Effector CD8-positive, alpha-beta T cell (primary cell): ENCODE measurements at places on chromosomes 2 and 18.

DNA sequence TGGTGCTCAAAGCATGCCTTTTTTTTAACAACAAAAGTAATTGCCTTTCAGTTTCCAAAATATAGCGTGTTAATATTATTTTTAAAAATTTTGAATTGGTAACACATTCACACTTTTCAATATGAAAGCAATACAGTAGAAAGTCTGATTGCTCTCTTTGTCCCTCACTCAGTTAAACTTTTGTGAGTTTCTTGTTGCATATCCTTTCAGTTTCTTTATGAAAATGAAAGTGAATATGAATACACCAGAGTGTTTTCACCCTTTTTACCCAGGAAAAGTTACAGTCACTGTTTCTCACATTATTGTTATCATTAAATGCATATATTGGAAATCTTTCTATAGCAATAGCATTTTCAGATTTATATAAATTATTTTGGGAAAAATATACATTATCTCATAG is 377.4 kb upstream of the CRIM1 start:
- no peak for DNase-seq

DNA sequence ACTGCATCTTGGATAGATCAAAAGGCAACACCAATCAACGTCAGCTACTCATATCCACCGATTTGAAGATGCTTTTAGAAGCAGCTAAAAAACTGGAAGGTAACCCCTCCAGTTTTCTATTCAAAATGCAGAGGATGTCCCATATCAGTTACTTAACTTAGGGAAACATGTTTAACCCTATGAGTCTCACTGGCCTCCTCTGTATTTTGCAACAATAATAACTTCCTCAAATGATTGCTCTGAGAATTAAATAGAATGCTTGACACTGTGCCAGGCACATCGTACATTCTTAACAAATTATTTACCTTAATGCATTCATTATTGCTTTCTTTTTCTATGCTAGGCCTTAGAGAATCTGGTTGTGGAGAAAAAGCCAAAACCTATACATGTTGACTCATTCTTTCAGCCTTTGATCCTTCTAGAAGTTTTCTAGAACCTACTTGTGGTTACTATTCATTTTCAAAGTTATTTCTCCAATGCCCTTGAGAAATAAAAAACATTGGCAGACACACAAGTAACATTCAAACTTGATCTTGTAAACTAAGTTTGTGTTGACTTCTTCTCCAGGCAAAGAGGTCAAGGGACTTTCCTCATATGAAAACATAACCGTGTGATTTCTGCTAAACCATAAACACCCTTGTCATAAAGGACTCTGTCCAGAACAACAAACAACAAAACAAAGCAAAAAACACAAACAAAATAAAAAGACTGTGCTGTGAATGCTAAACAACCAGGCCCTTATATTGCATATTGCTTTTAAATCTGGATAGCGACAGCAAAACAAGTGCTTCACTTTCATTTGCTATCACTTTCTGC is 4.6 kb downstream of the DOCK10 start:
- DNase-seq = no peak

DNA sequence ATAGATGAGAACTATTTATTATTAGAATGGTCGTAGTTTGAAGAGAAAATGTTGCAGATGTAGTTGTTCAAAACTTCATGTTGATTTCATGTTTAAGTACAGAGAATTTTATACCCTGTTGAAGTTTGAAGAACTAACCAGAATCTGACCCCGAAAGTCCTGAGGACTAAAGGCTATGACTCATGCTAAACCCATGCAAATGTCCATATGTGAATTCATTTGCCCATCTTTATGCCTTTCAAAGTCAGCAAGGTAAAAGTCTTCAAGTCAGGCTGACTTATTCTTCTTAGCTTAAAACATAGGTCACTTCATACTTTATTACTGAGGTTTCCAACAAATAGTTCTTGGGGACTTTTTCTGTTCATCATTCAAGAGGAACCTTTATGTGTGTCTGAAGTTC is 185.5 kb downstream of the CCDC85A start:
- no peak for DNase-seq

DNA sequence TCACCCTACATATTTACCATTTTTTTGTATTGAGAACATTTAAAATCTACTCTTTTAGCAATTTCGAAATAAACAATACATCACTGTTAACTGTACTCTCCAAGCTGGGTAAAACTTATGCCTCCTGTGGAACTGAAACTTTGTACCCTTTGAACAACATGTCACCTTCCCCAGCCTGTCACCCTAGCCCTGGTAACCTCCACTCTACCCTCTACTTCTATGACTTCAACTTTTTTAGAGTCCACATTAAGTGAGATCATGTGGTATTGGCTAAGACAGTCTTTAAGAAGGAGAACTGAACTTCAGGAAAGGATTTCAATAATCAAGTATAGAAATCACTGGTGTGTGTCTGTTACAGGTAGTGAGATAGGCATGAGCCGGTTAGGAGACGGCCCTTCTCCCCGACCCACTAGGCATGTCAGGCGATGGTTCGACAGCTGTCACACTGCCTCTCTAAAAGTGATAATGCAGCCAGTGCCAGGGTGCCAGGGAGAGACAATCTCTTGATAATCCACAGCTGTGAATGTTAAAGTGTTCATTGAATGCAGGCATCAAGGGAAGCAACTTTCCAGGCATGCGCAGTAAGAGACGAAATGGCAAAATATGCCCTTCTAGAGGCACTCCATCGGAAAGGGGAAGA is 74.6 kb upstream of the RNF152 start:
- no peak for DNase-seq

DNA sequence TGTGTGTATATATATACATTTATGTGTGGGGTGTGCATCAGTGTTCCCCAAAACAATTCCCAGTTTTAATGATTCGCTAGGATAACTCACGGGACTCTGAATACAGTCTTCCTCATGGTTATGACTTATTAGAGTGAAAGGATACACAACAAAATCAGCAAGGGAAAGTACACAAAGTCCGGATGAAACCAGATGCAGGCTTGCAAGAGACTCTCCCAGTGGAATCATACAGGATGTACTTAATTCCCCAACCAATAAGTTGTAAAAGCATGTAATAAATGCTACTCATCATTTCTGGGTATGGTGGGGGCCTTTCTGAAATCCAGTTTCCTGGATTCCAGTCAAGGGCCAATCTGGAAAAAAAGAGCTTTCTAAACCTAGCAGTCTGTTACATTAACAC is 654.1 kb upstream of the SYT4 start:
- no peak for DNase-seq

- no peak for DNase-seq
Observed at GRCh38 chr2:217935901-217936684, 66.7 kb downstream of the TNS1 start.

GRCh38 chr2:172783165-172783898 is 47.7 kb downstream of the RAPGEF4 start:
- DNase-seq = no peak

DNA sequence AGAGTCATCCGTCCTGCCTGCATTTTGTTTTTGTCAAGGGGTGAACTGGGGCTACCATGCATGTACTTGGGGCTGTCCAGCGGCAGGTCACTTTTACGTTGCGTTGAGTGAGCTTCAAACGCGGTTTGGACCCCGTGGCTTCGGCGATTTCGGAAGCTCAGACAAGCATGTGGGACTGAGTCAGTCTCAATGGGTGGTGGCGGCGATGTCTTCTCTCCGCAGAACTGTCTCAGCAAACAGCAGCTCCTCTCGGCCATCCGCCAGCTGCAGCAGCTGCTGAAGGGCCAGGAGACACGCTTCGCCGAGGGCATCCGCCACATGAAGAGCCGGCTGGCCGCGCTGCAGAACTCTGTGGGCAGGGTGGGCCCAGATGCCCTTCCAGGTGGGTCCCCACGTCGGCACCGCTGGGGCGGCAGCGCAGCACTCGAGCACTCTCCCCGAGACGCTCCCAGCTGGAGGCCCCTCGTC is 21.3 kb downstream of the FBLN7 start:
- DNase-seq = no peak

DNA sequence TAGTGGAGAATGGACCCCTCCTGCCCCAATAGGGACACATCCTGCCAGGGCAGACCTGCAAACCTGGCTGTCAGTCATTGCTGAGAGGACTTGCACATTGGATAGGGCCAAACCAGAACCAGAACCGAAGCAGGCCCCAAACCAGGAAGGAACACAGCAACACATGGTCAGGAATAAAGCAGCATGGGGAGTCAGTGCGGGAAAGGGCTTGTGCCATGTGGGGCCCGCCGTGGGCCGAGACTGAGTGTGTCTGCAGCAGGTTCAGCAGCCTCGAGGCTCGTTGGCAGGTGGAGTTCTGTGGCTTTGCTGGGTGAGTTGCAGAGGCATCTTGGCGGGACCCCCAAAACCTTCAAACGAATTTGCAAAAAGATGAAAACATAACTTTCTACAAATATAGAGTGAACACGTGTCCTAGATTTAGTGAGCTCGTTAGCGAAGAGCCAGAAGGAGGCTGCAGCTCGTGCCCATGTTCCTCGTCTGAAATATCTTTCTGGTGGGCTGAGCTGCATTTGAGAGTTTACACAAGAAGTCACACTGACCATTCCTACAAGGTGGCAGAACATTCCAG is 44.9 kb upstream of the LDLRAD4 start:
- no peak for DNase-seq

- no peak for DNase-seq
Observed at GRCh38 chr18:45335282-45336043, 279.8 kb upstream of the SLC14A2 start.

GRCh38 chr2:96083064-96083939 is 33.1 kb downstream of the ADRA2B start:
- no peak for DNase-seq

GRCh38 chr2:32357318-32358110 is 691 bp downstream of the BIRC6 start:
- no peak for DNase-seq

GRCh38 chr2:219441451-219442255 is 7.0 kb downstream of the SPEG start:
- DNase-seq = peak; percentile 55

DNA sequence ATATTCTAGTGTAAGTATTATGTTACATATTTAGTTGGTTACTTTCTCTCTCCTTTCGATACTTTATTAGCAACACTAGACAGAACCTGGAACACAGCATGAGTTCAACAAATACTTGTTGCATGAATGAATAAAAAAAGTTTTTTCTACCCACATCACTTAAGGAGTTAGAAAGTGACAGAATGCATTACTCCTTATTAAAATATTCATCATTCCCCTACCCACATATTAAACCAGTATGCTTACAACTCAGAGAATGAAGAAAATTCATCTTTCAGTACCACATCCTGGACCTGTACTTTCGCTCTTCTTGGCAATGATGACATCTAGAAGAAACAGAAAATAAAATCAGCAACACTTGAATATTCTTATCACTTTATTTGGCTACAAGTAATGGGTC is 6.0 kb downstream of the SRBD1 start:
- no peak for DNase-seq

DNA sequence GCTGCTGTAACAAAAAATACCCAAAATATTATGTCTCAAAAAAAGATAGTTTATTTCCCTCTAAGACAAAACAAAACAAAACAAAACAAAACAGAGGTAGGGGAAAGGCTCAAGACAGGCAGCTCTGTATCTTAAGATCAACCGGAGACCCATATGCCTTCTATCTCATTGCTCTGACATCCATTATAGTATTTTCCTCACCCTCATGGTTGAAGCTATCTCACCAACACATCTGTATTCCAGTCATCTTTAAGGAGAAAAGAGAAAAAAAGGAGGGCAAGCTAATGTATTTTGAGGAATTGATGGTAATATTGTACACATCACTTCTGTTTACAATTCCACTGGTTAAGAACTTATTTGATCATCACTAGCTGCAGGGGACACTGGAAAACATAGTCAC is 239.7 kb downstream of the ICOS start:
- DNase-seq = no peak
